Occipital lobe (tissue), 3 donors: ENCODE measurements at places on chromosomes 1 and 21. TPM values are rescaled to one million over a fixed set of nuclear protein-coding genes. Genes with fewer than 3 reads are reported as not detected.

The TRNP1 gene
- 16.4 TPM for total RNA-seq

GRCh38 chr1:239233626-239234025 lies 152.7 kb upstream of the CHRM3 start:
- no peak for DNase-seq

The PRDX1 gene
- total RNA-seq: 186 TPM

The LHX8 gene
- not detected for total RNA-seq
